Activated T-helper 2 cell treated with anti-CD3 and anti-CD28 coated beads, Interferon-gamma antibody, Interleukin-2, Interleukin-4, amounts not matched to agents 10 μg/mL and 5 μg/mL and 100 μg/mL, durations not matched to agents 14 hours and 24 hours and 36 hours (primary cell): ENCODE measurements at places on chromosomes 4 and X.

GRCh38 chr4:6349896-6350603, 80.4 kb downstream of the WFS1 start:
- no peak for DNase-seq

DNA sequence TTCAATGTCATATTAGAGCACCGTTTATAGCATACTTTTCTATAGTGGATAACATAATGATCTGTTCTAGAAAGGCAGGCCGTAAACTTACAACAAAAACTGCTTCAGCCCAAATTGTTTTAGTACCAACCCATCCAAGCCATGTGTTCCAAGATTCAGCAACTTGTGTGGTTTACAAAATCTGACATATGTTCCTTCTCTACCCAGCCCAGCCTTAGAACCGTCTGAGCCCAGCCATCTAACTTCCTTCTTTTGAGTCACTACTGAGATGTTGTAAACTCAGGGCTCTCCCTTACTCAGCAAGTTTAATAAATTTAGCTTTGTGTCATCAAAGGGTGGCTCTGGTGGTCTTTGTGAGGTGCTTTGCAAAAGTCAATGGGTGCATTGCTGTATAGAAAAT, 32.4 kb upstream of the REPS2 start:
- DNase-seq, result no peak

- DNase-seq, result no peak
Measured at GRCh38 chr4:87962398-87963146, 12.9 kb upstream of the SPP1 start.

- no peak for DNase-seq
Measured at GRCh38 chrX:53076671-53077070, 5.5 kb upstream of the TSPYL2 start.

DNA sequence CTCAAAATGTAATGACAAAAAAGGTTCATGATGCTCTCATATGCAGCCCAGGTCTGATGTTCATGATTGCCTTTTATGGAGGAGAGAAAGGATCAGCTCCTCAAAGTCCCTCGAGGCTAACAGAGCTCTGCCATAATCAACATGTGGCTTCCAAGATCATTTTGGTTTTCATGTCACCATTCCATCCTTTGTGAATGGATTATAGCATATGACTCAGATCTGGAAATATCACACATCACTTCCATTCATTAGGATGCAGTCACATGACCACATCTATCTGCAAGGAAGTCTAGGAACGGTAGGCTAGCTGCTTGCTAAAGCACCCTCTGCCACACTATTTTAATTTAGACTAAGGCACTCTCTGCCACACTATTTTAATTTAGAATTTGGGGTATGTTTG, 77.6 kb downstream of the COX18 start:
- no peak for DNase-seq
